ENCODE measurements at places on chromosomes 5 and 9.

DNA sequence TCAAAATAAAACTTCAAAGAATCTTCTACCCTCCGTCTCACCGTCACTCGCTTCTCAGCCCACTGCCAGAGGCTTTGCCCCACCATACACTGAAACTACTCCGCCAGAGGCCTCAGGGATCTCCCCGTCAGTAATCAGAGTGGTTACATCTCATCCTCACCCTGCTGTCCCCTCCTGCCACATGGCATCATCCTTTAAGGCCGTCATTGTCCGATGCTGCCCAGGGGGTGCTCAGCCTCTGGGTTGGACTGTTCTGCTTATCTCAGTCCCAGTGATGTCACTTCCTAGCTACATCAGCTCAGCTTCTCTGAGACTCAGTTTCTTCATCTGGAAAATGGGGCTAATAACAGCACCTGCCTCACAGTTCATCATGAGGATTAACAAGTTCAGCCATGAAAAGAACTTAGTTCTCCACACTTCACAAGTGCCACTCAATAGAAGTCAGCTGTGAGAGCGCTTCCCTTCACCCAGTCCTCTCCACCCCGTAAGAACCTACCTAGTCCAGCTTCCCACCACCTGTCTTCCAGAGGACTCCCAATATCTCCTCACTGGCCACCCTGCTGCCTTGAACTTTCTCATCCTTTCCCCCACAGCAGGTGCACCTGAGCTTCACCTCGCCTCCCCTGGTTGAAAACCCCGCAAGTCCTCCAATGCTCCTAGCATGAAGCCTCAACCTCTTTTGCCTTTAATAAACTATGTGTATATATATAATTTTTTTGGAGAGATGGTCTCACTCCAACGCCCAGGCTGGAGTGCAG, 2.8 kb upstream of the IL3 start:
- DNase-seq = no peak

GRCh38 chr9:136694163-136694871, 7.1 kb upstream of the AGPAT2 start:
- no peak for DNase-seq

DNA sequence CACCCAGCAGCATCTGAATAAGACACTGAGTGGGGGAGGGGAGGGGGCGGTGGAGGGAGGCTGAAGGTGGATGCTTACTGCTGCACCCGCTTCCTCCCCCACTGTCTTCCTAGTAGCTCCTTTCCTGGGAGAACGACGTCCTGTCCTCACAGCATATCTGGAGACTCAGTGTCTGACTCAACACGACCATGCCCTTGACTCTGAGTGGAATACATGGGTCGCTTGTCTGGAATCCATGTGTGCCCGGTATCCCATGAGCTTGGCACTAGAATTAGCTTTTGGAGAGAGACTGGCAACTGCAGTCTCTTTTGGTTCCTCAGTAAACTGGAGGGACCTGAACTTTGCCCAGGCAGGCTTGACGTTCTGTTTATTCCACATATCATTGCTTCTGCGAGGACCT, 125.4 kb upstream of the FAM120A start:
- no peak for DNase-seq

DNA sequence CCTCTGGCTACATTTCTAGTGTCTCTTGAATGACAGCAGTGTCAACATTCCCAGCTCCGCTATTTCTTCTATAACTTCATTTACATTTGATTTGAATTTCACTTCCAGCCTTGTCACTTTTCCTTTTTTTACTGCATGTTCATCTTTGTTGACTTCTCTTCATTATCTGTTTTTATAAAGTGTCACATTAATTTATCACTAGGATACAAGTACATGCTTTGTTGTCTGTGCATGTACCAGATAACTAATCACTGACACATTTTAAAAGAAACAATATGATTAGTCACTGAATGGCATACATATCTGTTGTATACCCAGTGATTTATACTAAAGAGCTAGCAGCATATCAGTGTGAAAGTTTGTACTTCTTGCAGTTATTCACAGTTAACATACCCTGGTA, 29.1 kb downstream of the ARSK start:
- DNase-seq = no peak

GRCh38 chr5:125160787-125161502, 414.5 kb upstream of the ZNF608 start:
- no peak for DNase-seq

DNA sequence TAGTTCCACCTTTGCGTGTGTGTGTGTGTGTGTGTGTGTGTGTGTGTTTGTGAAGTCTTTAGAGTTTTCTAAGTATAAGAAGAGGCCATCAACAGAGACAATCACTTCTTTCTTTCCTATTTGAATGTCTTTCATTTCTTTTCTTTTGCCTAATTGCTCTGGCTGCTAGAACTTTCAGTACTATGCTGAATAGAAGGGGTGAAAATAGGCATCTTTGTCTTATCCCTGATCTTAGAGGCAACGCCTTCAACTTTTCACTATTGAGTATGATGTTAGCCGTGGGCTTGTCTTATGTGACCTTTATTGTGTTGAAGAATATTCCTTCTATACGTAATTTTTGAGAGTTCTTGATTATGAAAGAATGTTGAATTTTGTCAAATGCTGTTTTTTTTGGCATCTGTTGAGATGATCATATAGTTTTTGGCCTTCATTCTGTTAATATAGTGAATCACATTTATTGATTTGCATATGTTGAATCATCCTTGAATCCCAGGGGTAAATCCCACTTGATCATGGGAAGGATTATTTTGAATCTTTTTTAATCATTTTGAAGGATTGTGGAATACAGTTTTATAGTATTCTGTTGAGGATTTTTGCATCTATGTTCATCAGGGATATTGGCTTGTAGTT, 134.8 kb upstream of the CD180 start:
- no peak for DNase-seq

GRCh38 chr9:7164440-7165330, 406.9 kb downstream of the KDM4C start:
- DNase-seq = no peak

- DNase-seq = no peak
These were observed 52.5 kb upstream of the GGTA1 start for GRCh38 chr9:121551985-121552753.

DNA sequence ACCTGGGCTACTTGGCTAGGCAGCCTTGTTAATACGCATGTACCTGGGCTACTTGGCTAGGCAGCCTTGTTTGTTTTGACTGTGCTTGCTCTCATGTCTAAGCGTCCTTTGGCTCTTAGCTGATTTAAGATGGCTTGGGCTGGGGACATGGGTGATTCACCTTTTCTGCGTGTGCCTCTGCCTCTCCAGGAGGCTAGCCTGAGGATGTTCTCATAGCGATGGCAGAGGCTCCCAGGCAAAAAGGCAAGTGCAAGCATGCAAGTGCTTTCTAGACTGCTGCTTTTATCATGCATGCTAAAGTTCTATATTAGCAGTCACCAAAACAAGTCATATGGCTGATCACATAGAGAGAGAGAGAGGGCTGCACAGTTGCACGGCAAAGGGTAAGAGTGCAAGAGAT, 300.5 kb downstream of the IRX1 start:
- DNase-seq = no peak

GRCh38 chr5:164708831-164709230, 1203.4 kb downstream of the MAT2B start:
- no peak for DNase-seq

- DNase-seq = no peak
These were observed 121.0 kb upstream of the RETREG1 start for GRCh38 chr5:16737620-16738364.

- no peak for DNase-seq
These were observed 355.6 kb downstream of the TAF11L14 start for GRCh38 chr5:17989567-17990563.

DNA sequence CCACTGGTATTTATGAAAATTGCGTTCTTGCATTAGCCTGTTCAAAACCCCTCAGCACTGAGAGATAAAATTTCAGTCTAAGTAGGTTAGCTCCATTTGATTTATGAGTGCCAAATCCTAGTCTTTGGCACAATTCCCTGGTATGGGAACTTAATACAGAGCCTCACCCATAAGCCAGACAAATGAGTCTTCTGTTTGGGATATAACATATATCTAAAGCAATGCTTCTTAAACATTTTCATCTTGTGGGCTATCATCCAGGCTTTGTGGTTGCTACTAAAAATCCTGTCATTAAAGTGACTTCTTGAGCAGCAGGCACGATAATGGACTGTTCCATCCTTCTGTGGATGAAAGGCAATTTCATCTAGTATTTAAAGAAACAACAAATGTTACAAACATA, 419.5 kb upstream of the ACTBL2 start:
- no peak for DNase-seq

- DNase-seq = no peak
These were observed 77.6 kb downstream of the INIP start for GRCh38 chr9:112640311-112640710.

GRCh38 chr9:136403915-136404800, 4.2 kb upstream of the SNAPC4 start:
- no peak for DNase-seq

DNA sequence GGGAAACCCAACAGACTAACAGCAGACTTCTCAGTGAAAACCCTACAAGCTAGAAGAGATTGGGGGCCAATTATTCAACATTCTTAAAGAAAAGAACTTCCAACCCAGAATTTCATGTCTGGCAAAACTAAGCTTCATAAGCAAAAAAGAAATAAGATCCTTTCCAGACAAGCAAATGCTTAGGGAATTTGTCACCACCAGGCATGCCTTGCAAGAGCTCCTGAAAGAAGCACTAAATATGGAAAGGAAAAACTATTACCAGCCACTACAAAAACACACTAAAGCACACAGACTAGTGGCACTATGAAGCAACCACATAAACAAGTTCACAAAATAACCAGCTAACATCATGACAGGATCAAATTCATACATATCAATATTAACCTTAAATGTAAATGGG, 131.1 kb downstream of the OR2K2 start:
- no peak for DNase-seq

- DNase-seq = no peak
These were observed 29.8 kb upstream of the SMC5 start for GRCh38 chr9:70229026-70229425.

GRCh38 chr5:179795049-179795862, 1.5 kb downstream of the LTC4S start:
- peak; percentile 68 for DNase-seq

GRCh38 chr5:82164176-82164976, 113.8 kb downstream of the RPS23 start:
- no peak for DNase-seq

GRCh38 chr5:360257-361027, 38.9 kb downstream of the AHRR start:
- DNase-seq = no peak

DNA sequence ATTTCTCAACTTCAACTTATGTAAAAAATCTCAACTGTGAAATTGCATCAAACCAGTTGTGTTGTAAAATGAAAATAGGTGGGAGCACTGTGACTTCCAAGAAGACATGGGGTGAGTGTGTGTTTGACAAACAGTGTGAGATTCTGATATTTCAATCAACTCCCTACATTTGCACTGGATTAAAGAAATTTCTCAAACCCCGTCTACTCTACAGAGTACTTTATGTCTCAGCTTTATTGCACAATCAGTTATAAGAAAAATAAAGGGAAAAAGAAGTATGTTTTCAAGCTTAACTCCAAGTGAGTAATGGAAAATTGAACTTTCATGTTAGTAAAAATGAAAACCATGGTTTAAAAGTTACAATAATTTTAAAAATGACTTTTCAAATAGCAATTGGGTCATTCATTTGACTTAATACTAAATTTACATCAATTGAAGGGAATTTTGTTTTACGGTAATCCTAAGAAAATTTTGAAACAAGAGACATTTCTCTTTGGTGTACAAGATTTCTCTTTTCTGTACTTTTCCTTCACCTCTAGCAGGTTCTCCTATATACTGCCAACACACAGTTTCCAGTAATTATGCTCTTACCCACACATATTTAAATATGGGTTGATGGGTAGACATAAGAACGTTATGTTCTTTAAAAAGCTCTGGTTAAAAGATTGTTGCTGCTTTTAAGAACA, 80.3 kb downstream of the CDO1 start:
- DNase-seq = no peak

DNA sequence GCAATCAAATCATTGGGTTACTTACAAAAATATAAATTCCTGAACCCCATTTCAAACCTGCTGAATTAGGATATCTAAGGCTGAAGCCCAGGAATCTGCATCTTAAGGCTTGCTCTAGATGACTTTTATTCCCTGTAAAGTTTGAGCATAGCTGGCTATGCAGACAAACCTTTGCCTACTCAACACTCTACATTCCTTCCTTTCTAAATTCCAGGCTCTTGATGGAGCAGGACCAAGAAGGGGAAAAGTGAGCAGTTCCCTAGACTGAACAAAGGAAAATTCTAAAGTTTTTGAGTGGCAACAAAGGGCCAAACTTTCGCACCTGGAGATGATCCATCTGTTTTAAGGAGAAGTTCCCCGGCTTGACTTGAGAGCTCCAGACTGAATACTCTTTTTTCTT, 9.8 kb upstream of the ADRA1B start:
- DNase-seq = no peak

DNA sequence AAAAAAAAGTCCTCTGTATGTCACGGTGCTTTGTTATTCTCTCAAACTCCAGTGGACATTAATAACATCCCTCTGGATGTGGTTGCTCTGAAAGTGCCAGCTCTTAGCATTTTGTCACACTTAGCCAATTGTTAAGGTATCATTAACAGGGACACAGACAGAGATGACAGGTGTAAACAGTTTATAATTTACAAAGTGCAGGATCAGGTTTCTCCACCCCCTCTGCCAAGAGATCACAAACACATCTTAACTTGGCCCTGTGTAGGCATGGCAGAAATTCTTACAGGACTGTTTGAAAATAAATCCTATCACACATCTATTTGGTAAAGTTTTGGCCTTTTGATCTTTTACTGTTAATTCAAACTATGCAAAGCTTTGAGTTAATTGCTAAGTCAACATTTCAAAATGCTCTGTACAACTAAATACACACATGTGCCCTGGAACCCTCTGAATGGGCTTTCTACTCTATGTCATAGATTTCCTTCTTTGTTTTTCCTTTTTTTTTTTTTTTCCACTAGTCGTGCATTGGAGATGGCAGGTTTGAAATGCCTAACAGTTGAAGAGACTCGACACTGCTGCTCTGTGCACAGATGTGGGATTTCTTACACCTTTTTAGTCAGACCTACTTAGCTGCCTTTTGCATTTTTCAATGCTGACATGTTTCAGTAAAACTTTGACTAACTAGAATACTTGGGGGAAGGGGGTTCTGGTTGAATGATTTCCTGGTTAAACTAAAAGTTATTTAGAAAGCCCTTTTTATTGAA, 41.7 kb downstream of the SEMA6A start:
- peak; percentile 7 for DNase-seq

GRCh38 chr5:180159756-180160155, 49.3 kb downstream of the RASGEF1C start:
- DNase-seq = no peak

DNA sequence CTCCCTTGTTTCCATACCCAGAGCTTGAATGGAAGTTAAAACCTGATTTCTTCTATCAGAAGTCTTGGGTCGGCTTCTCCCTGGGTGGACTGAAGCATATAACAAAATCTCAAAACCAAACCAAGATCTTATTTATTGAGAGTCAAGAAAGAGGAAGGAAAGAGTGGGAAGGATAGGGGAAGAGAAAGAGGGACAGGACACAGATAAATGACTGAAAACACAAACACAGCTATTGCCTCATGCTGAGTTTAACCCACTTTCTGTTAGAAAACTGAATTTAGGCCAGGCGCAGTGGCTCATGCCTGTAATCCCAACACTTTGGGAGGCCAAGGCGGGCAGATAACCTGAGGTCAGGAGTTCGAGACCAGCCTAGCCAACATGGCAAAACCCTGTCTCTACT, 92.9 kb downstream of the PALM2AKAP2 start:
- no peak for DNase-seq

GRCh38 chr5:129617206-129617605, 130.7 kb upstream of the MINAR2 start:
- no peak for DNase-seq

- DNase-seq = no peak
These were observed 130.4 kb downstream of the OLFM1 start for GRCh38 chr9:135217836-135218235.

- DNase-seq = no peak
These were observed 33.5 kb upstream of the TMEM252 start for GRCh38 chr9:68574150-68574549.
